ENCODE measurements at places on chromosomes 2 and 18. TPM values are rescaled to one million over a fixed set of nuclear protein-coding genes. Genes with fewer than 3 reads are reported as not detected.

DNA sequence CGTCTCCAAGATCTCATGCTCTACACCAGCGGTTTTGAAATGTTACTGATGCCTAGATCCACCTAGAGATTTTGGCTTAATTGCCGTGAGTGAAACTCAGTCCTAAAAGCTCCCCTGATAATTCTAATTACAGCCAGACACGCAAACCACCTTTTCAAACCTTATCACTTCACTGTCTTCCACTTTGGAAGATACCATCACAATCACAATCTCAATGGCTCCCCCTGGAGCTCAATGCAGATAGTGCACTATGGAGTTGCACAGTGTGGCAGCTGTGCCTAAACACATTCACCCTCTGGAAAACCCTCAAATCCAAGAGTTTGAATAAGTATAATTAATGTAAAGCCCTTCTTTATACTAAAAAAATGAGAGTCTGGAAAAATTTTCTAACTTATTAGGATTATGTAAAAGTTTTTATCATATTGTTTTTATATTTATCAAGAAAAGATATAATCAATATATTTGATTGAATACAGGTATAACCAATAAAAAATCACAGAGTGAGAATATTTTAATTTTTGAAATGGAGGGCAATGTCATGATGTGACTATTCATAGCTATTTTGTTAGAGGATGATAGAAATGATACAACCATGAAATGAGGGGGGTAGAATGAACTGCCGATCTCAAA lies 102.9 kb upstream of the SLC8A1 start:
- DNase-seq: peak; percentile 58

DNA sequence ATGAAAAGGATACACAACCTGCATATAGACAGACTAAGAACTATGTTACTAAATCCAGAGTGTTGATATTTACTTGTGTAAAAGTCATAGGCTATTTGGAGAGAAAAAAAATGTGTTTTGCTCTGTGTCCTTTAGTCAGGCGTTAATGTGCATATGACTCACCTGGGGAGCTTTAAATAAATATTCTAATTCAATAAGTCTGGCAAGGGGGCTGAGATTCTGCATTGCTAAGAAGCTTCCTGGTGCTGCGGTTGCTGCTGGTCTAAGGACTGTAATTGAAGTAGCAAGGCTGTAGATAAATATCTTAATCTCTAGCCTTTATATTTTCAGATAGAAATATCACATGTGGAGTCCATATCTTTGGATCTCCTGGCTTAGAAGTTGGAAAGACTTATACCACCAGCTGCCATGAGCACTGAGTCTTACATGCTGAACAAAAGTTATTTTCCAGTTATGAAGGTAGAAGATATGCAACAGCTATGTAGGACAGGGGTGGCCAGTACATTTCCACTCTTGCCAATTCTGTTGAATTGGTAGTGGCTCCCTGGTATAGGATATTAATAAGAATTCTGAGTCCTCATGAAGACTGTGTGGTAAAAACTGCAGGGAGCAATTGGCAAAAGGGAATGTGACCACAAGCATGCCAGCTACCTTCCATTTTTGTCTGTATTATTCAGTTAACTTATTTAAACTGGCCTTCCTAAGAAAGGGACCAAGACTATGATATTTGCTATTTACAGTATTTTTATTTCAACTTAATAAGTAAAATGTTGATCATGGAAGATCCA lies 4.8 kb downstream of the SPAG16 start:
- DNase-seq: no peak

- no peak for DNase-seq
Measured at GRCh38 chr2:1324884-1325283, 88.4 kb upstream of the TPO start.

DNA sequence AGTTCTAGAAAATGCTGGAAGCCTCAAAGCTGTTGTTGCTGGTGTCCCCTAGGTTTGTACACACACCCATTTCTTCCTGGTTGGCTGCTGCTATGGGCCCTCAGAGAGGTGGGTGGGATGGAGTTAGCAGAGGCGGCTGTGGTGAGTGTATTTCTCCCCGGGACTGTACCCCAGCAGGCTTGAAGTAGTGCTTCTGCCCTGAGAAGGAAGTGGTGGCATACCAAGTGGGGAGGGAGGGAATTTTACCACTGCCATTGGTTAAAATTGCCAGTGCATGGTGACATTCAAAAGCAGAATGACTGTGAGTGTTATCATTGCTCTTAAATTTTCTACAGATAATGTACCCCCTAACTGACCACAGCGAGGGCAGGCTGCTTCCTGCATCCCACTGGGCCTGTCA lies 125.6 kb upstream of the CAPN13 start:
- no peak for DNase-seq

DNA sequence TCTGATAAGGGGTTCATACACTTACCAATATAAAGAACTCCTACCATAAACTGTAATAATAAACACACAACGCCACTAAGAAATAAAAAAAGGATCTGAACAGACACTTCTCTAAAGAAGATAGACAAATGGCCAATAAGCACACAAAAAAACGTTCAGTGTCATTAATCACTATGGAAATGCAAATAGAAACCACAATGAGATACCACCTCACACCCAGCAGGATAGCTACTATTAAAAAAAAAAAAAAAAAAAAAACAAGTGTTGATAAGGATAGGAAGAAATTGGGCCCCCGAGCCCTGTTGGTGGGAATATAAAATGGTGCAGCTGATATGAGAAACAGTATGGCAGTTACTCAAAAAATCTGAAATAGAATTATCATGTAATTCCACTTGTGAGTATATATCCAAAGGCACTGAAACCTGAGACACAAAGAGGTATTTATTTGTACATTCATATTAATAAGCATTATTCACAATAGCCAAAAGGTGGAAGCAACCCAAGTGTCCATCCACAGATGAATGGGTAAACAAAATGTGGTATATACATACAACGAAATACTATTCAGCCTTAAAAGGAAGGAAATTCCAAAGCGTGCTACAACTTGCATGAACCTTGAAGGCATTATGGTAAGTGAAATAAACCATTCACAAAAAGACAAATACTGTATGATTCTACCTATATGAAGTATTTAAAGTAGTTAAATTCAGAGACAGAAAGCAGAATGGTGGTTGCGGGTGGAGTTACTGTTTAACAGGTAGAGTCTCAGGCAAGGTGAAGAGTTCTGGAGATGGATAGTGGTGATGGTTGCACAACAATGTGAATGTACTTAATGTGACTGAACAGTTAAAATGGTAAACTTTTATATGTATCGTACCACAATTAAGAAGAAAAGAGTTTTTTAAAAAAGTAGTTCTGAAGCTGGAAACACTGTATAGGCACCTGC lies 17.9 kb downstream of the REV1 start:
- DNase-seq: no peak

DNA sequence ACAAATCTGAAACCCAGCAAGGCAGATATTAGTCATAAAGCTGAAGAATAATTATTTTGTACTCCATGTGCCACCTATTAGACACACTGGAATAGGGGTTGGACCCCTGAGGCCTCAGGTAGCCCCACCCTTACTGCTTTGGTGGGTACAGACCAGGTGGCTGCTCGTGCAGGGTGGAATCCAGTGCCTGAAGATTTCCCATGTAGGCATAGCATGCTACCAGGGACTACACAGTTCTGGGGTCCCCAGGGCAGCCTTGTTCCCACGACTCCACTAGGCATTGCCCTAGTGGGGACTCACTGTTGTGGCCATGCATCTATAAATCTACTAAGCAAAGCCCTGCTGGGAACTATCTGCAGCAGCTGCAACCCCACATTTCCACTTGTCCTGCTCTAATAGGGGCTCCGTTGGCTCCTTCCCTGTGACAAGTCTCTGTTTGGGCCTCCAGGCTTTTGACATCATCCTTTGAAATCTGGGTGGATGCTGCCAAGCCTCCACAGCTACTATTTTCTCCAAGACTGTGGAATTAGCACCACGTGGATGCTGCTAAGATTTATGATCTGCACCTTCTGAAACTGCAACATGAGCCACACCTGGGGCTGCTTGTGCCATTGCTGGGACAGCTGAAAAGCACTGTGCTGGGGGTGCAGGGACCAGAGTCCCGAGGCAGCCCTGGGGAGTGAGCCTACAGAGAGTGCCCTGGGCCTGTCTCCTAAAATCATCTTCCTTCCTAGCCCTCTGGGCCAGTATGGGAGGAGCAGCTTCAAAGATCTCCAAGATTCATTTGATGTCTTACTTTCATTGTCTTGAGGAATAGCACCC lies 303.8 kb downstream of the FSIP2 start:
- DNase-seq: peak; percentile 29

DNA sequence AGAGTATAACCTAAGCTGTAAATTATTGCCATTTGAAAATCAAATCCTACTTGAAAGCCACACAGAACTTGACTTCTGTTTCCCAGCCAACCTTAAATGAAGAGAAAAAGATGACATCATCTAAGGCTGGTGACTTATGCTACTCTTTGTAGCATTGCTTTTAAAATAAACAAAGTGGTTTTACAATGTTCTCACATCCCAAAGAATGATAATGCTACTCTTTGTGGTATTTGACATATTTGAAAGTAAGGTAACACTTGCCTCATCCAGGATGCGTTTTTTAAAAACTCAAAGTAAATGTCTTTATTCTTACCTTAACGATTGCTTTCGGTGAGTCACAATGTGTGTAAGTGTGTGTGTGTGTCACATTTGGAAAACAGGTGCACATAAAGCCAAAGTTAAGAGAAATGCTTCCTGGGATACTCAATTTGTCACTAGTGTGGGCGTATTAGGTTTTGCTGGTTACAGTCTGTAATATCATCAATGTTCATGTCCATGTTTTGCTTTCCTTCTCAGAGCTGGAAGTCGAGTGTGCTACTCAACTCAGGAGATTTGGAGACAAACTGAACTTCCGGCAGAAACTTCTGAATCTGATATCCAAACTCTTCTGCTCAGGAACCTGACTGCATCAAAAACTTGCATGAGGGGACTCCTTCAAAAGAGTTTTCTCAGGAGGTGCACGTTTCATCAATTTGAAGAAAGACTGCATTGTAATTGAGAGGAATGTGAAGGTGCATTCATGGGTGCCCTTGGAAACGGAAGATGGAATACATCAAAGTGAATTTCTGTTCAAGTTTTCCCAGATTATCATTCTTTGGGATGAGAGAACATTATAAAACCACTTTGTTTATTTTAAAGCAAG lies 2.6 kb downstream of the PMAIP1 start:
- DNase-seq: no peak

The LAPTM4A gene
- total RNA-seq: 178 TPM

The TBC1D8 gene
- total RNA-seq: 42.3 TPM

- DNase-seq: no peak
Measured at GRCh38 chr2:239341146-239341732, 59.6 kb downstream of the HDAC4 start.

- DNase-seq: peak; percentile 57
Measured at GRCh38 chr18:9827793-9828505, 57.8 kb upstream of the TXNDC2 start.

- no peak for DNase-seq
Measured at GRCh38 chr2:237591141-237591881, 777 bp upstream of the RAB17 start.

GRCh38 chr2:172777431-172777830 lies 41.8 kb downstream of the RAPGEF4 start:
- no peak for DNase-seq

- DNase-seq: peak; percentile 85
Measured at GRCh38 chr2:42854207-42854818, 61.9 kb upstream of the HAAO start.

The LIMS4 gene
- total RNA-seq: 2.8 TPM

- no peak for DNase-seq
Measured at GRCh38 chr2:149782572-149782971, 195.0 kb upstream of the MMADHC start.

- DNase-seq: no peak
Measured at GRCh38 chr2:218066926-218067515, 2.0 kb upstream of the RUFY4 start.

DNA sequence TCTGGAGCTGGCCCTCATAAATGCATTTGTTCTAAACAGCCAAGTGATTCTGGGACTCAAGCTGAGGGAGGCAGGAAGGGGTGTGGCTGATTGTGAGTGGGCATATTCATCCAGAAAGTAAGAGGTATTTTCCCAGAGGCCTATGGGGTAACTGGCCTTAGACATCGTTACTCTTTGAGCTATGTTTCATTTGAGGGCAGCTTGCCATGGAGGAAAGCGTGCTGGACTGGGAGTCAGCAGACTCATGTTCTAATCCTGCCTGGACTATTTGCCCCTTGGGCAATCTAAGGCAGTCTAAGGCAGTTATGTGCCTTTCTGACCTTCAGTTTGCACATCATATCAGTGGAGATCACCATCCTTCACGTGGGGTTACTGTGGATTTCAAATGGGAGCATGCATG lies 93.5 kb upstream of the SLC14A2 start:
- DNase-seq: no peak

The COLEC12 gene
- 10.6 TPM for total RNA-seq

The LGALSL gene
- 19.1 TPM for total RNA-seq

The LYG2 gene
- total RNA-seq: not detected
